NCI-H345 (cell line): ENCODE measurements at places on chromosomes 12 and 14.

GRCh38 chr12:131864469-131864868 is 30.0 kb upstream of the ULK1 start:
- no peak for DNase-seq

- DNase-seq, result no peak
Observed at GRCh38 chr12:30218073-30218472, 434.3 kb upstream of the TMTC1 start.

DNA sequence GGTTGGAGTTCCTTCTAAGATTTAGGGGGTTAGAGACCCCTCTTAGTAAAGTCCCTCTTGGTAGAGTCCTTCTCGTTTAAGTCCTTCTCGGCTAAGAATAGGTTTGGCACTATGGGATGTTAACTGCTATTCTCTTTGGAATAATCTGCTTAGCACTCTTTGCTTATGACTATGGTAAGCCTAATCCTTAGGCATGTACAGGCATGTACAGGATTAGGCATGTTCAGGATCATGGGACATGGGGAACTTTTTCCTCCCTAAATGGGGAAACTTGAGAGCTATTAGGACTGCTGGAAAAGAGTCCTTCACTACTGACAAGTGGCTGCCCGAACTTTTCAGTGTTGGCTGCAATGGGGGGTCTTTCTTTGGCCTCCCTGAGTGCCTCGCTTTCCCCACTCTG is 193.3 kb downstream of the TMEM117 start:
- DNase-seq, result no peak

- DNase-seq, result no peak
Observed at GRCh38 chr12:52877242-52877641, 27.6 kb downstream of the KRT8 start.

DNA sequence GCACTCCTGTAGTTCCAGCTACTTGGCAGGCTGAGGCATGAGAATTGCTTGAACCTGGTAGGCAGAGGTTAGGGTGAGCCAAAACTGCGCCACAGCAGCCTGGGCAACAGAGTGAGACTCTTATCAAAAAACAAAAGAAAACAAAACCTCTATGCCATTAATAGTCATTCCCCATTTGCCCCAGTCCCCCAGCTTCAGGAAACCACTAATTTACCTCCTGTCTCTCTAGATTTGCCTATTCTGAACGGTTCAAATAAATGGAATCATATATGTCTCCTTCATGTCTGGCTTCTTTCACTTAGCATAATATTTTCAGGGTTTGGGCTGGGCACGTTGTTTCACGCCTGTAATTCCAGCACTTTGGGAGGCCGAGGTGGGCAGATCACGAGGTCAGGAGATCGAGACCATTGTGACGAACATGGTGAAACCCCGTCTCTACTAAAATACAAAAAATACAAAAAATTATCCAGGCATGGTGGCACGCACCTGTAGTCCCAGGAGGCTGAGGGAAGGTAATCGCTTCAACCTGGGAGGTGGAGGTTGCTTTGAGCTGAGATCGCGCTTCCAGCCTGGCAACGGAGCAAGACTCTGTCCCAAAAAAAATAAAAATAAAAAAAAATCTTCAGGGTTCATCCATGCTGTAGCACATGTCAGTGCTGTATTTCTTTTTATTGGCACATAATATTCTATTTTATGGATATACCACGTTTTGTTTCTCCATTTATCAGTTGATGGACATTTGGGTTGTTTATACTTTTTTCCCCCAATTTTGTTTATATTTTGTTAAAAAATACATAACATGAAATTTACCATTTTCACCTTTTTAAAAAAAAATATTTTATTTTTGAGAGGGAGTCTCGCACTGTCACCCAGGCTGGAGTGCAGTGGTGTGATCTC is 31.9 kb downstream of the KNTC1 start:
- no peak for DNase-seq

DNA sequence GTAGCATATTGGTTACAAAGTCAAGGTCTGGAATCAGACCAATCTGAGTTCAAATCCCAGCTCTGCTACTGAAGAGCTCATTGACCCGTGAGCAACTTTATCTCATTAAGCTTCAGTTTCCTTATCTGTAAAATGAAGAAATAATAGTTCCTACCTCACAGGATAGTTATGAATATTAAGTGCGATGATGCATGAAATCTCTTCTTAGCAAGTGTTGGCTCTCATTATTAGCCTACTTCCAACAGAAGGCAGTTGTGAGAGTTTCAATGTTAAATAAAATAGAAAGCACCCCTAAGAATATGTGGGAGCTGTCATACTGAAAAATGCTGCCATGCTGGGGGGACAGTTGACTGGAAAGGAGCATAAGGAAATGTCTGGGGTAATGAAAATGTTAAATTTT is 39.0 kb upstream of the ITPR2 start:
- no peak for DNase-seq

DNA sequence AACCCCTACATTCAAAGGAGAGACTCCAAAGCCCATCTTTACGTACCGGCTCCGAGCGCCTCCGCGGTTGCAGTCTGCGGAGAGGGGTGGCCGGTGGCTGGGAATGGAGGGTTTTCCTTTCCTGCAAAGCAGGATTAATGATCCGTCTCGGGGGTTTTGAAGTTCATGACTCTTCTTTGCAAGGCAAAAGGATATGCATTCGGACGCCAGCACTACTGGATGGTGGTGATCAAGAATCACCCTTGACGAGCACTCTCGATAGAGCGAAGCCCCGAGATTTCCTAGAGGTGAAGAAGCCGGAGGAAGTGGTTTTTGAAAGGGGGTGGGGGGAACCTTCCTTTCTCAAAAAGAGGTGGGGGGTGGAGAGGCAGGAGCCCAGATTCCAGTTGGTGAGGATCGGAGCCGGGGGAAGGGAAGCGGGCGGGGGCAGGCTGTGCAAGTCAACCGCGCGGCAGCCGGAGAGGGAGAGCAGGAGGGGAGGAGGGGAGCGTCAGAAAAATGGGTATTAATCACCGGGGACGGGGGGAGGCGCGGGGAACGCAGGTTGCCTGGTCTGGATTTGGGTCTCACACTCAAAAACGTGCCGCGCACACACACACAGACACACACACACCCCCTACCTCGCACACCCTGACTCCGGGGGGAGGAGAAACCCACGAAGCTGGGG is at the start of gene GRIN2B:
Gene GRIN2B, minus strand, starts transcription at position 307 of the 667 bp plus-strand sequence. CDS start 115,394 bp downstream, outside the sequence.
- peak; percentile 56 for DNase-seq

GRCh38 chr12:18275981-18276380 is 14.7 kb downstream of the PIK3C2G start:
- no peak for DNase-seq

DNA sequence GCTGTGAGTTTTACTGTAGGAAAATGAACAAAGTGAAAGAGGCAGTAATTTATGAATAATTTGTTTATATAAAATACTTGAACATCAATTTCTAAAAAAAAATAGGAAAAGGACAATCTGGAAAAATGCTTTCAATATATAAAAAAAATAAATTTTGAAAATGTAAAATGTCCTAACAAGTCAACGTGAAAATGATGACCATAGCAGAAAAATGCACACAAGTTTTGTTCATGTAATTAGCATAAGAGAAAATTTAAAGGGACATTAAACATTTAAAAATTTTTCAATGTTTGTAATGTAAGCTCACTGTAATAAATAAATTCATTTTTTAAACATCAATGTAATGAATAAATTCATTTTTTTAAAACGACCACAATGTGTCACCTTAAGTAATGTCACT is 214.8 kb upstream of the ATXN7L3B start:
- no peak for DNase-seq

DNA sequence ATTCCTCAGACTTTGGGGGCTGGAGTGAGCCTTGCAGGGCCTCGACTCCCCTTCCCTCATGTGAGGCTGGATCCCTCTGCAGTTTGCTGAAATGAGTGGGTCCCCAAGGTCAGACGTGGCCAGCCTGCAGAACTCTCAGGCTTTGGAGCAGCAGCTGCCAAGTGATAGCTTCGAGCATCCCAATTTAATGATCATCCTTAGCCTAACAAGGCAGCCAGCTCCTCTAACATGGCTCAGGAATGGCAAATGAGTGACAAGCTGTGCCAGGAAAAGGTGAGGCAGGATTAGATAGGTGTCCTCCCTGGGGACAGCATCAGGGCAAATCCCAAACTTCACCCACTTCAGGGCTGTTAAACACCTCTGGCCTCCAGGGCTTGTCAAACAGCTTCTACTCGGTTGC is 130.7 kb upstream of the PWP1 start:
- DNase-seq, result no peak

- DNase-seq, result no peak
Observed at GRCh38 chr12:93533310-93533709, 39.2 kb upstream of the SOCS2 start.

DNA sequence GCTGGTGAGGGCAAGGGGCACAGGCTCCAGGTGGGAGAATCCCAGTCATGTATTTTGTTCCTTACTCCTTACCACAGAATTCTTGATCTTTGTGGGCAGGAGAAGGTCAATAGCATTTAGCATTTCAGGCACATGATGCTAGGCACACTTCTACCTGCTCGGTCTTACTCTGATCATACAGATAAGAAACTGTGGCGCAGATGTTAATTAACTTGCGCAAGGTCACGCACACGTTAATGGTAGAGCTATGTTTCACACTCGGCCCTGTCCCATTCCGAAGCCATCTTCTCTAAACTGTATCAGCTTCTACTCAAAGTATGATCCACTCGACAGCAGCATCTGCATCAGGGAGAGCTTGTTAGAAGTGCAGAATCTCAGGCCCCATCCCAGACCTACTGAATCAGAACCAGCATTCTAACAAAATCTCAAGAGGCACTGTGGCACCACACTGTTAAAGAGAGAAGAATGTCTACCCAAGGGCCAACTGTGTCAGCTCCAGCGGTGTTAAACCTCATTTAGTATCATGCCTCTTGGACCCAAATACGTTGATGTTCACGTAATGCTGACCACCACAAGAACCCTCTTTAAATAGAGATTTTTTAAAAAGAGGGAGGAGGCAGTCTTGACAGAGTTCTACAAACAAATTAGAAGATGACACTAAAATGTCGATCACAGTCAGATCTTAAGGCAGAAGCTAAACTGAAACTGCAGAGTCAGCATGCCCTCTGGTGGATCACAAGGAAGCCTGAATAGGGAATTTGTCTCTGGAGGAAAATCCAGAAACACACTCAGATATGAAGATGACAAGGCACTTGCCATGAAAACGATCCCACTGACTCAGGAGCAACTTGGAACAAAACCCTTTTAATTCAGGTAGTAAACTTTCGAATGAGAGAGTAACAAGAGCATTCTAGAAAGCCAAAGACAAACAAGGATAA is 7.3 kb downstream of the STXBP6 start:
- peak; percentile 26 for DNase-seq

DNA sequence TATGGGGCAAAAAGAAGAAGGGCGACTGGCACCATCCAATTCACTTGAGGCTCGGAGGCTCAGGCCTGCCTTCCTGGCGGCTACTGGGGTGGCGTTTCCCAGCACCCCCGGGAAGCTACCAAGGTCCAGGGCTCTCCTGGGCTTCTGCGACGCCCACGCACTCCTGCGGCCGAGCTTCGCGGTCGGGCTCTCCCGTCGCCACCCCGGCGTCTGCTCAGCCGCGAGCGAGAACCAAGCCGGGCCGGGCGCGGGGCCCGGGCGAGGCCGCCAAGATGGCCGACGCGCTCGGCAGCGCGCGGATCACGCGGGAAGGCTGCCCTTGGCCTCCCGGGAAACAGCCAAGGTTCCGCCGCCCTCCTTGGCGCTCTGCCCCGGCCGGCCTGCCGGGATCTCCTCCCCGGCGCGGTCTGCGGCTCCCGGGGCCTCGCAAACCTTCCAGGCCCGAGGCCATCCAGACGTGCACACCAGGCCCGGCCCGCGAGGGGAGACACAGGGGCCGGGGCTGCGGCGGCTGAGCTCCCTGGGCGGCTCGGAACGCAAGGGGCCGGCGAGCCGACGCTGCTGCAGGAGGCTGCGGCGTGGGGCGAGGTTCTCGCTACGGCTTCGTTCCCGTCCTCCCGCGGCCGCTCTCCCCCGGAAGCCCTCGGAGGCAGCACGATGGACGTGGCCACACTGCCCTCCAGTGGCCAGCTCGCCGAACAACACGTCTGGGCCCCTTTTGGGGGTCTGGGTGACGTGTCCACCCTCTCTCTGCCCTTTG is 23.5 kb upstream of the ZFP36L1 start:
- DNase-seq, result peak; percentile 86

- DNase-seq, result no peak
Observed at GRCh38 chr14:78904094-78904493, 733.9 kb downstream of the NRXN3 start.
